ENCODE measurements at places on chromosomes 3 and 15.

GRCh38 chr3:126158912-126159454 is 21.4 kb downstream of the ALDH1L1 start:
- DNase-seq = no peak

- no peak for DNase-seq
Observed at GRCh38 chr3:152047465-152047864, 174.0 kb downstream of the SUCNR1 start.

DNA sequence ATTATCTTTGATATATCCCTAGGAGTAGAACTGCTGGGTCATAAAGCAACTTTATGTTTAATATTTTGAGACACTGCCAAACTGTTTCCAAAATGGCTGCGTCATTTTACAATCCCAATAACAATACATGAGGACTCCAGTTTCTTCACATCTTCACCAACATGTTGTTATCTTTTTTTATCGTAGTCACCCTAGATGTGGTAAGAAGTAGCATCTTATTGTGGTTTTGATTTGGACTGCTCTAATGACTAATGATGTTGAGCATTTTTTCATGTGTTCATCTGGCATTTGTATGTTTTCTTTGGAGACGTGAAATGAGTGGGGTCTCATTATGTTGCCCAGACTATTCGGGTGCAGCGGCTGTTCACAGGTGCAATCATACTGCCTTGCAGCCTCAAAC is 83.8 kb downstream of the MAP4 start:
- DNase-seq = no peak

DNA sequence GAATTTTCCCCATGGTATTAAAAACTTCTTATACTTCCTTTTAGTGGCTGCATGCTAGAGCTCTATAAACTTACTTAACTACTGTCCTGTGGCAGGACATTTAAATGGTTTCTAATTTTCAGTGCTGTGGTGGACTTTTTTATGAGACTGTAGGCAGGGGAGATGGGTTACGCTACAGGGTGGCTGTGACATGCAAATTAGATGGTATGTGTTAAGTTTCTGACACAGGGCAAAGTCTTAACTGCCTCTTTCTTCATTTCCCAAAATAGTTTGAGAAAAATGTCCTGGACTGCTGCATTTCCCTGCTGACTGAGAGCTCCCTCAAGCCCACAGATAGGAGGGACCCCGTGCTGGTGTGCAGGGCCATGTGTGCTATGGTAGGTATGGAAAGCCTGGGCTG is 22.0 kb downstream of the TGM4 start:
- no peak for DNase-seq

Data from stimulated activated CD8-positive, alpha-beta memory T cell treated with anti-CD3 and anti-CD28 coated beads, Interleukin-4, amount 100 ng/mL, for 4 hours (primary cell).